Effector memory CD8-positive, alpha-beta T cell (primary cell): ENCODE measurements at places on chromosomes 4 and X.

GRCh38 chr4:56641494-56642051 lies 39.5 kb downstream of the HOPX start:
- DNase-seq: no peak

- no peak for DNase-seq
These were observed 7.0 kb upstream of the AMTN start for GRCh38 chr4:70511365-70511764.

DNA sequence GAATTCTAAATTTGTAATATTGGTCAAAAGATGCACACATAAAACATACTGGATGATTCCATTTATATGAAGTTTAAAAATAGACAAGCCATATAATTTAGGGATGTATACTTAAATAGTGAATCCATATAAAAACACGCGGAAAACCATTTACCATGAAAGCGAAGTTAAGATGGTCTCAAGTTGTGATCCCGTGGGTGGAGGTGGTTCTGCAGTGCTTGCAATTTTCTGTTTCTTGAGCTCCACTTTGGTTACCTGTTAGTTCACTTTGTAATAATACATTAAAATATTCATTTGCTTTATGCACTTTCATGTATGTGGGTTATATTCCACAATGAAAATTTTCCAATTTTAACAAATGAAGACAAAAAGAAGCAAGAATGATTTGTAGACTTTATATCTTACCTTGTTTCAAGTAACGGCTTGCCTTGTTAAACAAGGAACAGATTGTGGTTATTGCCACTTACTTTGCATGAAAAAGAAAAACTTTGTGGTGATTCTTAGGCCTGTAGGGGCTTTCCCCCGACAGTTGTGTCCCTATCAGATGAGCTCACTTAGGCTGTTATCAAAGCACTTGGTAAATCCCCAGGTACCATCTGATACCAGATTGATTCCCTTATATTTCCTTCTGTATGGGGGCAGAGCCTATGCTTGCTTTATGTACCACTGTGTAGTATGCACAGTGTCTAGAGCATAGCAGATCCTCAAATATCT lies 12.2 kb downstream of the UCP1 start:
- no peak for DNase-seq

GRCh38 chrX:103338663-103339062 lies 8.6 kb downstream of the TCEAL7 start:
- DNase-seq: no peak

DNA sequence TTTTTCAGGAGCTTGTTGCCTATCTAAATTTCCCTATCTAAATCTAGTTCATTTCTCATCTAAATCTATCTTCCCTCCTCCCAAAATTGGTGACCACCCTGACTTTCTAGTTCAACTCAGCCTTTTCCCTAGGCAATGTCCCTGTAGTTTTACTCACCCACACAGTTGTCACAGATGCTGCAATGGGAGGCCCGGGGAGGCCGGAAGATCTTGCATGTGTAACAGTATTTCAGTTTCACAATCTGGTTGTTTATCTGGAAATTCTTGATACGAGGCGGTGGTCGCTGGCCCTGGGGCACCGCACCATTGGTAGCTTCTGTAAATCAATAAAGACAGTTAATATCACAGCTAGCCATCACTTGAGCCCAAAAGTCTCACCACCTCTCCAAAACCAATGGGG lies 20.2 kb downstream of the ZDHHC9 start:
- no peak for DNase-seq

- no peak for DNase-seq
These were observed 38.2 kb upstream of the ABCG2 start for GRCh38 chr4:88196523-88197185.

- no peak for DNase-seq
These were observed 64.3 kb downstream of the BEX3 start for GRCh38 chrX:103440621-103441020.

- no peak for DNase-seq
These were observed 97.9 kb upstream of the EOLA2 start for GRCh38 chrX:150036181-150036580.

DNA sequence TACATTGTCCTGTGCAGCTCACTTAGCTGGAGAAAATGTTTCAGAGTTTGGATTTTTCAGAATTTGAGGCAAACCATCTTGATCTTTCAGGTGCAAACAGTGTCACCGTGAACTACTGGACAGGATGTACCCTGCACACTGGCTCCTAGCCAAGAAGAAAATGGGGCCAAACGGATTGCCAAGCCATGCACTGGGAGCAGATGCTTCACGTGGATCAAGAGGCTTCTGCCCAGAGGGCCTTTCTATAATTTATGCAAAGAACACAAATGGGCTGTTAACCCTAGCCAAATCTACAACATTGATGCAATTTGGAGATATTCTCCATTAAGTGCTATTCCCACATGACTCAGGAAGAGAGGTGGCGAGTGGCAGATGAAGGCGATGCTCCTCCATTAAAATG lies 46.9 kb upstream of the ATP8A1 start:
- DNase-seq: no peak

GRCh38 chr4:148205476-148205875 lies 236.7 kb downstream of the NR3C2 start:
- no peak for DNase-seq

DNA sequence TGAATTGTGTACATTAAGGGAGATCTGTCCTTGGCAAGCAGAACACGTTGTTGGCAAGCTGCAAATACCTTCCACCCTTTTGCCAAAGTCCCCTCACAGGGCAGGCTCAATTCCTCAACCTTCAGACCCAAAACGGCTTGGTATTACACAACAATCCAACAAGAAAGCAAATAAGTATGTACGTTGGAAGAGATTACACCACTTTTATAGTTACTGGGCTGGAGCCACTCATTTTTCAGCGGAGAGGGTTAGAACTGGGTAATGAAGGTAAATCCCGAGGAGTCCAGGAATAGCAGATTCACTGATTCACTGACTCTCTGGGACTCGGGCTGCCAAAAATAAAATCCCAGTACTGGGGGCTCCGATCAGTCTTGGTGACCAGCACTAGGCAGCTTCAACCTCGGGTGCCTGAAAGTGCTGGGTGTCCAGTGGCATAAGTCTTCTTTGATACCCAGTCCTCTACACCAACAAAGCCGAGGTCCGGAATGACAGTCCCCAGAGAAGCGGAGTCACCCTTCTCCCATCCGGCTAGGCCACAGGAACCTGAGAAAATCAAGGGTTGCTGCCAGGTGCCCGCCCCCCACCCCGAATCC lies 587 bp downstream of the TIMM8A start:
- no peak for DNase-seq

DNA sequence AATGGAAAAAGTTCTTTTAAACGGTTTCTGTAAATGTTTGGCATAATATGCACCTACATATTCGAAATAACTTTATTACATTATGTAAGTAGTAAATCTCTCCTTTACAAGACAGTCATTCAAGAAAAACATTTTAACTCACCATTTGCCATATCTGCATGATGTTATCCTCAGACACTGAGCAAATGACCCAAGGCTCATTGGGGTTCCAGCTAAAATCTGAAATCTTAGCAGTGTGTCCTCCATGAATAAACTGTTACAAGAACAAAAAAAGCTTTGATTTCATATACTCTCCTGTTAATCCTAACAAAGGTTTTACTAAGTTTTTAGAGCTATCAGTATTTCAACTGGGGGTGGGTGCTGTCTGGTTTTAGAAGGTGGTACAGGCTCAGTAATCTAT lies 24.5 kb downstream of the RBBP7 start:
- DNase-seq: no peak
